ENCODE measurements at places on chromosomes 3 and 15. TPM values are rescaled to one million over a fixed set of nuclear protein-coding genes. Genes with fewer than 3 reads are reported as not detected.

MEX3B gene
- 4.7 TPM for total RNA-seq

C3orf20 gene
- total RNA-seq: not detected

UROC1 gene
- total RNA-seq: not detected

CHRNB4 gene
- 0.23 TPM for total RNA-seq

CCK gene
- not detected for total RNA-seq

CSTA gene
- not detected for total RNA-seq

- no peak for DNase-seq
These were observed 52.6 kb downstream of the NMD3 start for GRCh38 chr3:161273589-161274218.

GRCh38 chr3:100297784-100298183 lies 36.8 kb upstream of the NIT2 start:
- peak; percentile 19 for DNase-seq

DNA sequence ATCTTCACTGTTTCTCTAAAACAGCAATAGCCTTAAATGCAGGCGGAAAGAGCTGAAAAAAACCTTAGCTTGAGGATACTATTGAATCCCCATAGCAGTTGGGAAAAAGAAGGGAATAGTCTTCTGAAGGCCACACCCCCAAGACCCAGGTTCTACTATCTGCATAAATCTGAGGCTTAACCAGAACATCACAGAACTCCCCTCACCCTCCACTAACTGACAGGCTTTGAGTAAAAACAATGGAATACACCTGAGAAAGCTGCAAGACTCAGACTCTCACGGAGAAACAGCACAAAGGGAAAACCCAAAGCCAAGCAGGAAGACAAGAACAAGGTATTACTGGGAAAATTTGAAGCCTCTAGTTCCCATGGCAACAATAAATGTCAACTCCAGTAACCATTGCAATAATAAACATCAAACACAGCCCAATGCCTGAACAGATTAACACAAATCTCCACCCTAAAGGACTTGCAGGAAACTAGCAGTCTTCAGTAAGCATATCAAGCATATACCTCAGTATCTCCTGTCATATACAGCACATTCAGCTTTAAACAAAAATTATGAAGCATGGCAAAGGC lies 56.4 kb downstream of the TMCC1 start:
- no peak for DNase-seq

GRCh38 chr3:49802719-49803464 lies at the start of gene INKA1:
Gene INKA1, plus strand, starts transcription at chr3:49803261. Its CDS starts 132 bp downstream, at chr3:49803393.
- DNase-seq: no peak

GRCh38 chr15:57060799-57061198 lies 142.4 kb downstream of the TCF12 start:
- DNase-seq: no peak

DNA sequence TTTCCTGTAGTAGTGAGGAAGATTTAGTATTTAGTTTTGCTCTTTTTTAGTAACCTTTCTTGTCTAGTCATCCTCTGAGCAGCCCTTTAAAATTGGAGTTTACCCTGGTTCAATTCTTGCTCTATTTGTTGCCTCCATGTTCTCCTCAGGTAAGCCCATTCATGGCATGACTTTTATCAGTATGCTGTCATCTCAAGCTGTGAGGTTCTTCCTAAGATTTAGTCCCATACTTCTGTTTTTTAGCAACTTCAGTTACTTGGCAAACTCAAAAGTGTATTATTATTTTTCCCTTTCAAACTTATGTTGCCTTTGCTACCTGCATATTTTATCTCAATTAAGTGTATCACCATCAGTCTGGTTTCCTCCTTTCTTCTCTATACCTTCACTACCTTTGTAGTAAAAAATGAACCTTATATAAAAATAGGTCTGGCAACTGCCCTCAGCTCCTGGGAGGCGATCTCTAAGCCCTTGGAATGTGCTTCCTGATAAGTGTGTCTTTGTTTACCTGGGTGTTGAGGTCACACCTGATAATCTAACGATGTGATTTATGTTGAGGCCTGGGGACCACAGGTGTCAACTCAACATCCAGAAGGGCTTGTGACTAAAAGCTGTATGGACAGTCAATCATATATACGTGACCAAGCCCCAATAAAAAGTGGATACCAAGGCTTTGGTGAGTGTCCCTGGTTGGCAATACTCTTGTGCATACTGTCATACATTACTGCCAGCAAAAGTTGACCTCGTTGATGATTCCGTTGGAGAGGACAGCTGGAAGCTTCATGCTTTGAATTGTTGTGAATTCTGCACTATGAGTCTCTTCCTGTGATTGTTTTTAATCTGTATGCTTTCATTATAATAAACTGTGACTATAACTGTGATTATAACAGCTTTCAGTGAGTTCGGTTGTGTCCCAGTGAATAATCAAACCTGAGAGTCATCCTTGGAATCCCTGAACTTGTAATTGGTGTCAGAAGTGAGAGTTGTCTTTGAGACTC lies 3.9 kb downstream of the NSUN3 start:
- DNase-seq: no peak

- DNase-seq: no peak
These were observed 21.5 kb upstream of the CHD2 start for GRCh38 chr15:92878593-92879053.

- no peak for DNase-seq
These were observed 24.6 kb downstream of the TRIP4 start for GRCh38 chr15:64412216-64412615.

DNA sequence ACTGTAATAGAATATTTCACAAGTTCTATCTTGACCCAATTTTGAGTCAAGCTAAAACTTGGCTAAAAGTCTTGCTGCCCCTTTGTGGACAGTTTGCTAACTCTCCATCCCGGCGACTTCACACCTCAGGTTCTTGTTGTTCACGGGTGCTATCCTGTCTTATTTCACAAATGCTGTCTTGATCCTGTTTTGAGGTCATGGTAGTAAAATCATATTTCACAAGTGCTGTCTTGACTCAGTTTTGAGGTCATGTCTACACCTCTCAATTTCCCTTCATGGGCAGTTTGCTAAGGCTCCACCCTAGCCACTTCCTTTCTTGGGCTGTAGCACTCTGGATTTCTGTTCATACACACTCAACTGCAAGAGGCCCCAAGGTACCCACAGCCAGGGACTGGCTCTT lies 45.0 kb upstream of the GK5 start:
- no peak for DNase-seq

GRCh38 chr15:66617137-66618090 lies 51.6 kb upstream of the LCTL start:
- DNase-seq: no peak

- DNase-seq: no peak
These were observed 47.3 kb downstream of the WWTR1 start for GRCh38 chr3:149610351-149611105.

Data from epithelial cell of proximal tubule (primary cell).